ENCODE measurements at places on chromosomes 7 and 10.
A peak's percentile ranks its signal among the peaks of the same experiment; 100 is the strongest.

- DNase-seq = no peak
Observed at GRCh38 chr7:94698275-94698674, 42.3 kb upstream of the SGCE start.

DNA sequence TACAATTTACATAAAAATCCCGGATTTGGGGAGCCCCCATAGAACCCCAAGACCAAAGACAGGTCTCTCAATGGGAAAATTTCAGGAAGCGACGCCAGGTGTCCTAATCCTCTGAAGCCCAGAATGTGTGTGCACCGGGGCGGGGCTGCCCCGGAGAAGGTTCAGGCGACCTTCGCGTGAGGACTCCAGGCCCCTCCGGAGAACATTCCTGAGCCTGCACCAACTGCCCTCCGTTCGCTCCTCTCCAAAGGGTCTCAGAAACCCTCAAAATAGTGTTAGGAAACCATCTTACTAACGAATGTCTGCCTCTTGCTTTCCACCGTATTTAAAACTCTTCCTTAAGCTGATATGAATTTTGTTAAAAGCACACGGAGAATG is 78.5 kb upstream of the INSIG1 start:
- DNase-seq = no peak

- DNase-seq = no peak
Observed at GRCh38 chr10:116286626-116287200, 13.7 kb upstream of the GFRA1 start.

- DNase-seq = no peak
Observed at GRCh38 chr10:93518531-93518930, 22.1 kb downstream of the CEP55 start.

- no peak for DNase-seq
Observed at GRCh38 chr7:157576415-157576814, 239.6 kb downstream of the DNAJB6 start.

- DNase-seq = no peak
Observed at GRCh38 chr10:49798275-49798674, 36.2 kb upstream of the OGDHL start.

- DNase-seq = no peak
Observed at GRCh38 chr10:43844221-43844620, 195.5 kb upstream of the ZNF32 start.

GRCh38 chr7:29499932-29500331 is 63.7 kb upstream of the PRR15 start:
- DNase-seq = no peak

DNA sequence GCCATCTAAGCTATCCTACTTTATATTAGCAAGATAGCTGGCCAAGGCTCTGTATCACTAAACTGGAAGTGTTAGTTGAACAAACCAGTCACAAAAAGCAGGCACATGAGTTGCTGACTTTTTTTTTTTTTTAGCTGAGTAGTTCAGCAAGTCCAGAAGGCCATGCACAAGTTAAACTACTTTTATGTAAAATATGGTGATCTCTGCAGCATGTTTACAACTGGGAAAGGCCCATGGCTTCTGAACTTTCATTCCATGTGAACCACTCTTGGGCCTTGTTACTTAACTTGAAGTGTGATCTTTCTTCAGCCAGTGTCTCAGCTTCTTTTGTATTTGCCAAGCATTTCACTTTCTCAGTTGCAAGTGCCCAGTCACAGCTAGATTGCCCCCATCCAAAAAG is 78.5 kb downstream of the CALD1 start:
- DNase-seq = no peak

DNA sequence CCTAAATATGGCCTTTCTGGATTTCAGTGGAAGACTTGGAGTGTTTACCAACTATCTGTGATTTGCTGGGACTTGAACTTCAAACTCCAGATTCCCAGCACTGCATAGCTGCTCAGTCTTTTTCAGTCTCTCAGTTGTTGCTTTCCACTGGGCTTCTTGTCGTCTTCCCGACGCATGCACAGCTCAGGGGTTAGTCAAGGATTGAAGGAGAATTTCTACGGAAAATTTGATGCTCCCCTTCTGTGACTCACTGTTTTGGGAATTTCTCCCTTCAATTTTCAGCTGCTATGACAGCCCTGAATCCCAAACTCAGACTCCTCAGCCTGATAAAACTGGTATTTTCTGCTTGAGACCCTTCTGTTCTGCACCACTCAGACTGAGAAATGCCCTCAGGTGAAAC is 91.7 kb downstream of the CYP26A1 start:
- DNase-seq = no peak

- DNase-seq = no peak
Observed at GRCh38 chr7:117202511-117202910, 120.3 kb downstream of the WNT2 start.

GRCh38 chr7:148262721-148263229 is 327.8 kb upstream of the C7orf33 start:
- peak; percentile 89 for DNase-seq

DNA sequence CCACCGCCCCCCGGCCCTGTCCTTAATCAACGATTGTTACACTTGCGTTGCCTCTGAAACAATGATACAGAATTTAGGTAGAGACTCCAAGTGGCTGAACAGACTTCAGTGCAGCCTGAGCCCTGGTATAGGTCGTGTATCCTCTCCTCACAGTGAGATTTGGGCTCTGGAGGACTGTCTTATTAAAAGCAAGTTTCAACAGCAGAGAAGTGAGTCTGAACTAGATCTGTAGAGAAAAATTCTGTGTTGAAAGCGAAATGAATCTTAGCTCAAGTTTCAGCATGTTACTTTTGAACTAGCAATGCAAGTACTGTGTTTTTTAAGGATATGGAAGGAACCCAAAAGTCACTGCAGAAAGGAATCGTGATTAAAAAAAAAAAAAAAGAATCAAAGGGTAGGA is 103.1 kb downstream of the HOXA1 start:
- DNase-seq = no peak

DNA sequence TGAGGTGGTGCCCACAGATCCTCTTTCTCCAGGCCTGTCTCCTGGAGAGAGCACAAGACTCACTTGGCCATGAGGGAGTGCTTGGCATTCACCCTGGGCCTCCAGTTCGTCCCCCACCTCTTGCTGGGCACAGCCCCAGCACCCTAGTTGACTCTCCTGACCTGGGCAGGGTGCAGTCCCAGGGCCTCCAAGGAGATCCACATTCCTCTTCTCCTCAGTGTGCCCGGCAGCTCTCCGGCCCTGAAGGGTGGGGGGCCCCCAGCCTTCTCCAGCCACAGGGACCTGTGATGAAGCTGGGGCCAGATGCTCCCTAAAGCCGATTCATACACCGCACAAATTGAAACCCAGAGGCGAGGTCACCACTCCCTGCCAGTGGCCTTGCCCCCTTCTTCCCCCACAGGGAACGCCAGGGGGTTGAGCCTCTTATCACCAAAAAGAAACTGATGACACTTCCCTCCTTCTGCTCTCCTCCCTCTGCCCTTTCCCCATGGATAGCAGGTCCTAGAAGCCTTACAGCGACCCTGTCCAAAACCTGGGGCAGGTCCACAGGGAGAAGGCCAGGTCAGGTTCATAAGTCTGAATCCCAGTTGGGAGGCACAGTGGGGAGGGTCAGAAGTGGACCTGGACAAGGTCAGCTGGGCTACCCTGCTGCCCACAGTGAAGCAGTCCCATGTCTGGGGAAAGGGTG is 3.1 kb downstream of the EN2 start:
- no peak for DNase-seq

DNA sequence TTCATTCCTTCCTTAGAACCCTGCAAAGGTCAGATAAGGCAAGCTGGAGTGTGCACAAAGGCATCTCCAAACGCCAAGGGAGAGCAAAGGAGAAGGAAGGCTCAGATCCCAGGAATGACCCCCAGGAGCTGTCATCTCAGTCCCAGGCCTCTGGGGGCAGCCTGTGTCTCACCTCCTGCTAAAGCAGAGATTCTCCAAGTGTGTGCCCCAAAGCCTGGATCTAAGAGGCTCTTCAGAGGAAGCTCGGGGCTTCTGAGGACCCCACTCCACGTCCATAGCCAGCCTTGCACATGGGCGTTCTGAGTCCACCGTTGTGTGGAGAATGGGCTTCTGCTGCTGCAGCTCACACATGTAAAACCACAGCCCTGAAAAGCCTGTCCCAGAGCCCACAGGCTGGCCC is 5.1 kb upstream of the GRID1 start:
- DNase-seq = no peak

DNA sequence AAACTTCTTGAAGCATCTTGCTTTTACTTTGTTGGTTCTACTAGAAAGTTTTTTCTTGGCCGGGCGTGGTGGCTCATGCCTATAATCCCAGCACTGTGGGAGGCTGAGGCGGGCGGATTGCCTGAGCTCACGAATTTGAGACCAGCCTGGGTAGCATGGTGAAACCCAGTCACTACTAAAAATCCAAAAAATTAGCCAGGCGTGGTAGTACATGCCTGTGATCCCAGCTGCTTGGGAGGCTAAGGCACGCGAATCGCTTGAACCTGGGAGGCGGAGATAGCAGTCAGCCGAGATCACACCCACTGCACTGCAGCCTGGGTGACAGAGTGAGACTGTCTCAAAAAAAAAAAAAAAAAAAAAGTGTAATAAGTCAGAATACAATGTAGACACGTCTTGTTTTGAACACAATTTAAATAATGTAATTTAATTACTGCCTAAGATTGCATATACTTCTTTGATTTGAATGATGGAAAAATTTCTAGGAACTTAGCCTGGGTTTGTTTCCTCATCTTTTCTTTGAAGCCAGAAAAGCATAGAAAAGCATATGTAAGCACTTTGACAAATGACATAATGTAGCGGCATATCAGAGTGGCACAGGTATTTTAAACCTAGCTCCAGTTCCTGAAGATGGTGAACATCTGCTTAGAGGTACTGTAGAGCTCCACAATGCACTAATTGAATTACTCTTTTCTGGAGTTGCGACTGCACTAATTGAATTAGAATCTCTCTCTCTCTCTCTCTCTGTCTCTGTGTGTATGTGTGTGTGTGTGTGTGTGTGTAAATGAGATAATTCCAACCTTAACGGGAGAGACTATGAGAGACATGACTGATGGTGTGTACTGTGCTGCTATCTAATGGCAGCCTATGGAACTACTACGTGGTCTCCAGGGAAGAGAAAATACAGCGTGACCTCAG is 87.8 kb downstream of the BTRC start:
- DNase-seq = peak; percentile 82

GRCh38 chr10:126459878-126460481 is 71.7 kb upstream of the ADAM12 start:
- DNase-seq = no peak

DNA sequence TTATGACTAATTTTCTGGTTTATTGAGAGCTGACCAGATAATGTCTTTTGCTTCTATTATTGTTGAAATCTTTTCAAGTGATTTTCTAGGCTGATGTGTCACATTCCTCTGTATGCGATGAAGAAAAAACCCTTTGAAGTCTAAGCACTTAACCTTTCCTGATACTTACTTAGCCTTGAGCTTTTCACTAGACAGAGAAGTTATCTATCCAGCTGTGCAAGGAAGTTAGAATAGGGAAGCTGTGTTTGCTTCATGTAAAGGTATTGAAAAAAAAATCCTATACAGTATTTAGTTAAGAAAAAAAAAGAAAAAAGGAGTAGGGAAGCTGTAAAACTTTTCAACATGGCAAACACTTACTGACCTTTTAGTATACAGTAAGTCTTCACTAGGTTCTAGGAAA is 117.6 kb upstream of the DNAJB12 start:
- no peak for DNase-seq

- DNase-seq = peak; percentile 71
Observed at GRCh38 chr10:70232155-70232858, 922 bp downstream of the PPA1 start.

DNA sequence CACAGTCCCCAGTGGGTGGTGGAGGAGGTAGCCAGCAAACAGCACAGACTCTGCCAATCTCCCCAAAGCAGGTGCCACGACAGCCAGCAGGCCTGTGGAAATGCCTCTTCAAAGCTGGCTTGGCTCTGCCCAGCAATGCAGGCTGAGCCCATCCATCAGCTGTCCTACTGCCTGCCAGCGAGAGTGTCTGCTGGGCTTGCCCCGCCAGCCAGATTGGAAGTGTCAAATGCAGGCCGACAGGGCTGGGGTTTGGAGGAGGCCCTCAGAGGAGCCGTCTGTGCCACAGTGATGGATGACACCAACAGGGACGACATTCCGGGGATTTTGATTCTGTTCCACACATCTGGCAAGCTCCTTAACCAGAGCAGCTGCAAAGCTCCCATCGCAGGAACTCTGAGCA is 16.7 kb downstream of the HABP2 start:
- no peak for DNase-seq

- DNase-seq = no peak
Observed at GRCh38 chr7:137480824-137481365, 137.4 kb upstream of the PTN start.

DNA sequence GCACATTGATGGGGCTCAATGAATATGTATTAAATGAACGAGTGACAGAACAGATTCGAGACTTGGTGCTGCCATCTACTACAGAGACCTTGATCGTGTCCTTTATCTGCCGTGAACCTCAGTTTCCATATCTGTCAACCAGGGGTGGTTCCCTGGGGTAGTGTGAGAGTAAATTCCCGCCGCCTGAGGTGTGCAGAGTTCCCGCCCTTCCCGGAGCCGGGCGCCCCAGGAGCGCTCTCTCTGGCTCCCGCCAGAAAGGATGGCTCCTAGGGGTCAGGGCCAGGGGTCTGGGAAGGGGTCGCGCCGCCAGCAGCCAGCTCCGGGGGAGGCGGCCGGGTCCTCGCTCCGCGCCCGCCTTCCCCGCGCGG is 333 bp upstream of the PLCE1 start:
- DNase-seq = peak; percentile 57

- peak; percentile 86 for DNase-seq
Observed at GRCh38 chr7:69597278-69598076, 798 bp upstream of the AUTS2 start.

DNA sequence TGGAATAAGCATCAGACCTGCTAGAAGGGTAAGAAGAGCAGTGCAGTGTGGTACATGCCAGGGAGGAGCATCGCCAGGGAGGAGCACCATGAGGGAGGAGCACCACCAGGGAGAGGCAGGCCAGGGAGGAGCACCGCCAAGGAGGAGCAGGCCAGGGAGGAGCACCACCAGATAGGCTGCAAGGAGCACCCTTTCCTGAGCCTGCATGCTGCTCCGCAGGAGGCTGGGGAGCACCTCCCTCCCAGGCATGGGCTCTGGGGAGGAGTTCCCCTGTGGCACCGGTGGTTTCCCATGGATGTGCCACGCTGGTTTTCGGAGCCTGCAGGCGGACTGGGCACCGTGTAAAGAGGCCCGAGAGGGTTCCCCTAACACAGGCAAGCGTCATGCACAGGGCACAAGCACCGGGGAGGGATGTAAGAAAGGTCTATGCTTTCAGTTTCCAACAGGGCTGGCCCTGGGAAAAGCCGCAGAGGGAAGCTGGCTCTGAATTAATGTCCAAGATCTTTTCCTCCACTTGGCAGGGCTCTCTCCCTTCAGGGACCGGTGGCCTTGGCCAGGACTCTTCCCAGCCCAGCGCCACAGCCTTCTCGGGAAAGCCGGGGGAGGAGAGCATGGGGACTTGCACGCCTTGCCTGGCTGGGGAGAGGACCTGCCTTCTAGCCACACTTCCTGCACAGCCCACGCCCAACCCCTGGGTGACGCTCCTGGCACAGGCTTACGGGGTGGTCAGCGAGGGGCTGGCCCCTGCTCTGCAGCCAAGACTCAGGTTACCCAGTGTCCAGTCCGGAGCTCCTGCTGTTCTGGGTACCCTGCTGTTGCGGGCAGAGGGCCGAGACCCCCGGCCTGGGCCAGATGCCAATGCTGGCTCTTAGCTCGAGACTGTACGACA is 11.5 kb upstream of the GPER1 start:
- DNase-seq = no peak

GRCh38 chr10:123974406-123974805 is 82.8 kb upstream of the CPXM2 start:
- DNase-seq = no peak

GRCh38 chr7:134946260-134946659 is 40.0 kb upstream of the AGBL3 start:
- no peak for DNase-seq

All from retina (tissue), 1 donor.